ENCODE measurements at places on chromosomes 2 and 18. TPM values are rescaled to one million over a fixed set of nuclear protein-coding genes. Genes with fewer than 3 reads are reported as not detected.

GRCh38 chr2:39264733-39265132, 21.0 kb upstream of the CDKL4 start:
- no peak for DNase-seq
- no peaks in the 10 kb centered on the region for H3K27me3 ChIP-seq
- peaks cover 1% of the 10 kb centered on the region for H3K36me3 ChIP-seq
- no peaks in the 10 kb centered on the region for H3K4me1 ChIP-seq

- no peak for DNase-seq
- no peak overlapping the region for H3K4me3 ChIP-seq
- no peak overlapping the region for H3K27ac ChIP-seq
- no peaks in the 10 kb centered on the region for H3K36me3 ChIP-seq
Observed at GRCh38 chr2:238552226-238552625, 125.5 kb downstream of the ASB1 start.

DNA sequence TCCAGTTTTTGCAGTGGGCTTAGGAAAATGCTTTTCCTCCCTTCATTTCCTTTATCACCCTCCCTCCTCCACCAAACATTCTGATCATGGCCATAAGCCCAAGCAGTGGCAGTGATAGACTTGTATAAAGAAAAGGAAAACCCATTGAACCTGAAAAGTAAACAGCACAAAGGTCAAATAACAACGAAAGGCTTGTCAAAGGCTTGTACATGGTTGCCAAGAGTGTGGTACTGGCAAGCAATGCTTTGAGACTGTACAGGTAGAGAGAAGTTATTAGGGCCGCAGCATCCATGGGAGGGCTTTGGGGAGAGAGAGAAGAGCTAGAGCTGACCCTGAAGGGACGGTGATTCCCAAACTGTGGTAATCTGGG, 2.1 kb upstream of the VWA3B start:
- no peaks in the 10 kb centered on the region for H3K27me3 ChIP-seq
- no peak overlapping the region for H3K4me3 ChIP-seq
- H3K4me1 ChIP-seq, result peaks cover 17% of the 10 kb centered on the region
- no peak for DNase-seq
- H3K27ac ChIP-seq, result no peak overlapping the region

IL1F10 gene
- not detected for total RNA-seq

TIGD1 gene
- 4.4 TPM for total RNA-seq

All from Caco-2 (cell line).